ENCODE measurements at places on chromosomes 7 and 10.

DNA sequence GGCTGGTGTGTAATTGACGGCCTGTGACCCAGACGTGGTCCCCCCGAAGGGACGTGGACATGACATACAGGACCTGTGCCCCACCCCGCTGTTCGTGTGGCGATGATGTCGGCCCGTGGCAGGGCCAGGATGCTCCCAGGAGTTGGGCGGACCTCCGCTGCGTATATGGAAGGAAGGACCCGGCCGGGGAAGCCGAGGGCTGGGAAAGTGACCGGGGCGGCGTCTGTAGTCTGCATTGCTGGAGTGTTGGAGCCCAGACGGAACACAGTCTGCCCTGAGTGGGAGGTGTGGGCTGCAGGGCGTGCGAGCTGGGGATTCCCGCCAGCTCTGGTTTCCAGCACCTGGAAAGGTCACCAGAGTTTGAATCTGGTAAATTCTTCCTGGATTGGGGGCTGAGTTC lies 45.0 kb upstream of the FOXL3 start:
- DNase-seq = no peak

- no peak for DNase-seq
Measured at GRCh38 chr7:7919449-7919945, 49.1 kb upstream of the GLCCI1 start.

DNA sequence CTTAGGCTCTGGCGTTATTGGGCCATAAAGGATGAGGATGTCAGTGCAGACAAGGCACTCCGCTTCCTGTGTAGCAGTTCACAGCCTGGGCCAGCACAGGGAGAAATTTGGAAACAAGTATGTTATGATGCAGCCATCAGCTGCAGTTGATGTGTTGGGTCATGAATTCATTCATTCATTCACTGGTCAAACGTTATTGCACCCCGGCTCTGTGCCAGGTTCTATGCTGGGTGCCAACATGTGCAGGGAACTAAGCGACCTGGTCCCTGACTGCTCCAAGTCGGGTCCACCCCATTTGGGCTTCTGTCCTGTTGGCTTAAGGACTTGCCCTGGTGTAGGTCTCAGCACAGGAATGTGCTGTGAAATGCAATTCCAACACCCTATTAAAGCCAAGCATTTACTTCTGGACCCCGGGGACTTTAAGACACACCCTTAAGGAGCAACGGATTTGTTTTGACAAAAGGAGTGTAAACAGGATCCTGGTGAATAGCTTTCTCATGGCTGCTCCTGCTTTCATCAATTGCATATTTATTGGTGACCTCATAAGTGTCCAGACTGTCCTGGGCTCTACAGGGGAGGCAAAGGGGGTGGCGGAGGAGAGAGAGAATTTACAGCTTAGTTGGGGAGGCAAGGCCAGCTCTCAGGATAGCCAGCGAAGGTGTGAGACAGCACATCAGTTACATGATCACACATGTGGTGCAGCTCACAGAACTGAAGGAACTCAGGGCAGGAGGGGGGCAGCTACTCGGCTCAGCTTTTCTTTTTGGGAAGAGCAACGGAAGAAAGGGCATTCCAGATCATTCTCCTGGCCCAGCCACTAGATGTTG lies 158.6 kb downstream of the GRK5 start:
- DNase-seq = no peak

DNA sequence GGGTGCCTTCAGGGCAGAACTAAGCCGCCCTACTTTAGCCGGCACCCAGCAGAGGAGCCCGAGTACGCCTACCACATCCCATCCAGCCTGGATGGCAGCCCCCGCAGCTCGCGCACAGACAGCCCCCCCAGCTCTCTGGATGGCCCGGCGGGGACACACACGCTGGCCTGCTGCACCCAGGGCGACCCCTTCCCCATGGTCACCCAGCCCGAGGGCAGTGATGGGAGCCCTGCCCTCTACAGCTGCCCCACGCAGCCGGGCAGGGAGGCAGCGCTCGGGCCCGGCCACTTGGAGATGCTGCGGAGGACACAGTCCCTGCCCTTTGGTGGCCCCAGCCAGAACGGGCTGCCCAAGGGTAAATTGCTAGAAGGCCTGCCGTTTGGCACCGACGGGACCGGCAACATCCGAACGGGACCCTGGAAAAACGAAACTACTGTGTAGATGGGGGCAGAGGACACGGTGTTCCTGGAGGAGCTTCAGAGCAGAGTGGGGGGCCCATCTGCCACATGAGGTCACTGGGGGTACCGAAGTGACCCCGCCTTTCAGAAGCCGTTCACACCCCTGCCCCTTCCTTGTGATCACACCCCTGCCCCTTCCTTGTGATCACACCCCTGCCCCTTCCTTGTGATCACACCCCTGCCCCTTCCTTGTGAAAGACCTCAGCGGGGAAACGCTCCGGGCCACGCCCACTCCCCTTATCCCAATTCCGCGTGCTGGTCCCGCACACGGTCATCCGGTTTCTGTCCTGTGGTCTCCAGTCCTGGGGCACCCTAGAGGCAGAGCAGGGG lies 30.8 kb upstream of the KNDC1 start:
- DNase-seq = no peak

DNA sequence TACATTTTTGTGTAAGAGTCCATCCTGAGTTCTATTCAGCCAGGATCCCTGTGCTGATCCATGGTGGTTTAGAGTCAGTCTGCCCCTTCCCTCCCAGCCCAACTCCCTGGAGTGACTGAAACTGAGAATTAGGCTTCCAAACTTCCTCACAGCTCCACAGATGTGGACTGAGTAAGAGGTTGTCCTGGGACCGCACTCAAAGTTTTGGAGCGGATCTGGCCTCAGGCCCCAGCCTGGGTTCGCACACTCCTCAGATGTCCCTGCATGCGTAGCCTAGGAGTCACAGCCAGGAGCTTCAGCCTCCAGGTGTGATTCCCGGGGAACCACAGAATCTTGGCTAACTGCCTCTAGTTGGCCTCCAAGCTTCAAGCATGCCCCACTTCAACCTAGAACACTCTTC lies 218.1 kb downstream of the C7orf25 start:
- DNase-seq = no peak

GRCh38 chr7:5217396-5217795 lies 27.4 kb downstream of the WIPI2 start:
- DNase-seq = no peak
